ENCODE measurements at places on chromosomes 12 and 14.
A peak's percentile ranks its signal among the peaks of the same experiment; 100 is the strongest.

- no peak for DNase-seq
Observed at GRCh38 chr14:59107819-59108218, 80.6 kb upstream of the DAAM1 start.

GRCh38 chr14:42719391-42719790 is 1112.7 kb downstream of the LRFN5 start:
- no peak for DNase-seq

GRCh38 chr12:5003025-5003666 is 40.5 kb upstream of the KCNA5 start:
- DNase-seq: no peak

DNA sequence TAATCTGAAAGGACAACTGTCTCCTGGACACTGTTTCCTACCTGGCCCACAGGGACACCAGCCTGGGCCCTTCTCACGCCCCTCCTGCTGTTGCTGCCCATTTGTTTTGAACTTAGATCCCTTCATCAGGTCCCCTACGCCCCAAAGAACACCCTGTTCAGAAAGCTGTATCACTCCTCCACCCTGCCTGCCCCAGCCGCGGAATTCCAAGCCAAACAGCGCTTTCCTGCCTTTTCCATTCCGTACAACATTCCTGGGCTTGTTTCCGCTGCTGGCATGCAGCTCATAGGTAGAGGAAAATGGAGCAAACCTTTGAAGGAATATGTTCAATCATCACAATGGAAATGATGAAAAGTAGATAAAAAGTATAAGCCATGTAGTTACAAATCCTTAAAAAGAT is 12.8 kb upstream of the GSG1 start:
- DNase-seq: no peak

DNA sequence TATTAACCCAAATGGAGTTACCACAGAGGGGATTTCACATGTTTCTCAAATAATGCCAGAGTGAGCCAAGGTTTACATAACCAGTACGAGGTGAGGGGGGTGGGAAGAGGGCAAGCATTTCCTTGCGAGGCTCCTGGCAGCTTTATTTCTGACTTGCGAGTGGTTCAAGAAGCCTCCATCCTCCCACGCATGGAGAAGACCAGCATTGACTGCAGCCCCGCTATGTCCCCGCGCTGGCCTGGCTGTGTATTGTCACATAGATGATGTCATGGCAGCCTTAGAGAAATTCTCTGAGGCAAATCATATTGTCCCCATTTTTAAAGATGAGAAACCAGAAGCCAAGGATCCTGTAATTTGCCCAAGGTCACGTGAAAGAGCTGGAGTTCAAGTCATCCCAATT is 188.2 kb downstream of the CACNA1C start:
- DNase-seq: no peak

GRCh38 chr12:71166862-71167496 is 9.2 kb upstream of the TSPAN8 start:
- DNase-seq: no peak

DNA sequence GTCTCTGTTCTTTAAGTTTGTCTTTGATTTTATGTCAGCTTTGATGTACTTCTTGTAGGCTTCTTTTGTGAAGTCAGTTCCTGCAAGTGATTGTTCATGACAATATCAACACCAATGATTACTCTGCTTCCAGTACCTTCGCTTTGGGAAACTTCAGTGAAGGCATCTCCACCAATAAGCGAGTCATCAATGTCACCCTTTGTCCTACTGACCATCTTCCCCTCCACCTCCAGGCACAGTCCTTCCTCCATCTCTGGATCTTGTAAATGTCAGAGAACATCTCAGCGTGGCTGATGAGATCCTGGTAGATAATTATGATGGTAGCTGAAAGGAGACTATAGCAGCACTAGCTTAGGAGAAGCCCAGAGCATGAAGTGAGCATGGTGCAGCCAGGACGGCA is 40.4 kb upstream of the A2M start:
- no peak for DNase-seq

- DNase-seq: no peak
Observed at GRCh38 chr14:33686856-33687255, 264.0 kb downstream of the EGLN3 start.

DNA sequence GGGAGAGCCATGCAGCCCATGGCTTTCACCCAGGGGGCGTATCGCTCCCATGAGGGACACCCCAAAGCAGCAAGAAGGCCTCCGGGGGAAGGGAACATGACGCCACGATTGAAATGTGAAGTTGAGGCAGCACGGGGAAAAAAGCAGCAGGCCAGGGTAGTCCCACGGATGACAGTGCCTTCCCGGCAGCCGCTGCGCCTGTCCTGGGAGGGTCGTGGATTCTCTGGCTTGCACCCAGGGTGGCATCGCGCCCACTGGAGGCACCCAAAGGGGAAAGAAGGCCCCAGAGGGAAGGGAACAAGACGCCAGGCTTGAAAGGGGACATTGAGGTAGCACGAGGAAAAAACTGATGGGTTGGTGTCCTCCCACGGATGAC is 161.6 kb upstream of the ALG10B start:
- no peak for DNase-seq

DNA sequence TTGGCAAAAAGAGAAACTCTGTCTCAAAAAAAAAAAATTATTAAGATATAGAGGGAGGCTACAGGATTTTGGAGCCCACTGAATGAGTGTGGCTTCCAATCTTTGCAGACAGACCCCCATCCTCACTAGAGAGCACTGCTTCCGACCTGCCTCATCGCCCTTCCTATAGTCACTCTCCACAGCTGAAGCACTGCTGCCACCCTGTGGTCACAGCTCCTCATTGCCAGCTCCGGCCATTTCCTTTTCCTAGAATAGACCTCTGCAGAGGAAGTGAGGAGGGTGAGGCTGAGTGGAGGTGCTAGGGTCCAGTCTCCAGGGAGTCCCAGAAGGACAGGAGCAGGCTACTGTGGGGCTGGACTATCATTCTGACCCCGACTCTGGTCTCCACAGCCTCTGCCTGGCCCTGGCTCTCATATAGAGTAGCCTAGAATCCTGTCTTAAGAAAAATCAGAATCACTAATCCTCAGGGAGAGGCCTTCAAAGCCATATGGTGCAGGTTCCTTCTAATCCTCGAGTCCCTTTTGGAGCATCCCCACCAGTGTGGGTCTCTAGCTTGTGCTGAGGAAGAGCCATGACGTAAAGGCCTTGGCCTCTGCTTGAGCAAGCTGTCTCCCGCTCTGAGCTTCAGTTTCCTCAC is 1.4 kb upstream of the NPFF start:
- peak; percentile 65 for DNase-seq

GRCh38 chr14:31206536-31207286 is 882 bp downstream of the HECTD1 start:
- peak; percentile 36 for DNase-seq

GRCh38 chr12:11059784-11060183 is 2.3 kb downstream of the TAS2R46 start:
- DNase-seq: no peak

DNA sequence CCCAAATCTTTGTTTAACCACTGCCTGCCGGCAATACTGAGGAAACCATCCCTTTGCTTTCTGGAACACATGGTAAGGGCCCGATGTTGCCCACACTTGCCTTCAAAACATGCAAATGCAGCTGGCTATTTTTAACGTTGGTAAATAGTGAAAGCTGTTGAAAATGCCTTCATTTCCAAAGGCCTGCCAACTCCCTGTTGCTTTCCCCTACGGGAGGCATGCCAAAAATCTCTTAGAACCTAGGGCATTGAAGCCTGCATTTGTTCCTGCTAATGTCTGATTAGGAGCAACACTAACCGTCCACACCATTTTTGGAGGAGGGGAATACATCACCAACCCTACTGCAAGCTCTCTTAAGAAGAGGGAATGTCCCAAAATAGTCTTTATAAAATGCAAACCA is 152.6 kb upstream of the NOS1 start:
- no peak for DNase-seq

- no peak for DNase-seq
Observed at GRCh38 chr12:30463636-30464035, 232.0 kb downstream of the IPO8 start.

DNA sequence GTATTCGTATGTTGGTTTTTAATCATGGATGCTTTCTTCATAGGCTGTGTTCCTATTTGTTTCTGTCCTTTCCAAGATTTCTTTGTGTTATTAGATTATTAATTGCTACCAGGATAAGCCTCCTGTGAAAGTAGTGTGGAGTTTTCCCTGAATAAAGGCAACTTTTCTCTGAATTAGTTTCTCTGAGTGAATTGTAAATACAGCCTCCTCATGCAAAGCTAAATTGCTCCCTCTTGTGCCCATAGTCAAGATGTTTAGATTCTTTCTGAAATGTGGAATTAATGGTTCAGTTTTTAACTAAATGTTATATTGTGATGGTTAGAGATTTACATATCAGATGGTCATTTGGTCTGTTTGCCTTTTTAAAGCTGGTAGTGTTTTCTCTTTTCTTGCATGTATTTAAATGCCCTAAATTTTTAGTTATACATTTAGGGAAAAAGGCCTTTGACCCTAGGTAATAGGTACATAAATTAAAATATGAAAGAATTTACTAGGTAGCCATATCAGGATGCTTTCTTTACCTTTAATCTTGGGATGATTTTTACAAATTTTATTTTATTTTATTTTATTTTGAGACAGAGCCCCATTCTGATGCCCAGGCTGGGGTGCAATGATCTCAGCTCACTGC is 8.9 kb downstream of the APAF1 start:
- DNase-seq: no peak

DNA sequence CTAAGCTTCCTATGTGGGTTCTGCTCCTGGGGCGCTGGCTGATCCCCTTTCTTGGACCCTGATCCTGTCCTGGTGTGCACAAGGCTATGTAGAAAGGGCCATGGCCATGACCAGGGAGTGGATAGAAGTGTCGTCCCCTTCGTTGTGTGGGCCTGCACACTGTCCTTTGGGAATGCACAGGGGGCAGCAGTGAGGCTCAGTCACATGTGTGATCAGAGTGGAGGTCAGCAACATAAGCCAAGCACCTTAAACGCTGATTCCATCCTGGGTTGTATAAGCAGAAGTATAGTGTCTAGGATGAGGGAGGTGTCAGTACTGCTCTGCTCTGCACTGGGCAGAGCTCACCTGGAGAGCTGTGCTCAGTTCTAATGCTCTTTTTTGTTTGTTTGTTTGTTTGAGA is 48.4 kb downstream of the ESRRB start:
- no peak for DNase-seq

- no peak for DNase-seq
Observed at GRCh38 chr14:80266930-80267329, 55.6 kb upstream of the DIO2 start.

DNA sequence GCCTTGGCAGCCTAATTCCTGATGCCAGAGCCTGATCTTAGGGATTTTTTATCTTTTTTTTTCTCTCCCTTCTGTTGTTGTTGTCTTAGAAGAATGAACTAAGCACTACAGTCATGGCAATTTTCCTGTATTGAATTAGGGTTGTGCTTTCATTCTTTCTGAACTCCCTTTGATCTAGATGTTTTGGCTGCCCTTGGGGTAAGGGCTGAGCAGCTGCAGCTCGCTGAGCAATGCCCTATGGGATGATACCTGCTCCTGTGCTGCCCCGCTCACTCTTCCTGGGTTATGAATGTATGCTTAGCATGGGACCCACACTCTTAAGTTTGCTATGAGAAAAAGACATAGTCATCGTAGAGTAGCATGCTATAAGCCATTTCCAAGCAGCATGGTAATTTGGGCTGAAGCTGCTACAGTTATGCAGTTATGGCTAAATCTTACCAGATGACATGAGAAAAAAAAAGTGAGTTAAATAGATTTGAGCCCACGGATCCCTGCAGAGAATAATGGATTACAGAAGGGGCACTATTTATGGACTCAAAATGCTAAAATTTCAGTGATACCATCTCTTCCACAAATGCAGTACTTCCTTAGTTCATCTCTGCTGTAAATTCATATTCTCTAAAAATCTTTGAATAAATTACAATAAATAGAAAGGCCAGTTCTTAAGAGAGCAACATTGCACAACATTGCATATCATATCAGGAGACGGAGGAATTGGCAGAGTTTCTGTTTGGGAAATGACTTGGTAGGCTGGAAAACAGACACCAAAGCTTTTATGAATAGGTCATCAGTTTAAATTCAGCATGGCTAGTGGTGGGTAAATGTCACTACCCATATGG is 79.2 kb upstream of the PTHLH start:
- no peak for DNase-seq

- no peak for DNase-seq
Observed at GRCh38 chr12:11576104-11576503, 73.4 kb upstream of the ETV6 start.

GRCh38 chr12:58961166-58961565 is 40.9 kb upstream of the LRIG3 start:
- no peak for DNase-seq

DNA sequence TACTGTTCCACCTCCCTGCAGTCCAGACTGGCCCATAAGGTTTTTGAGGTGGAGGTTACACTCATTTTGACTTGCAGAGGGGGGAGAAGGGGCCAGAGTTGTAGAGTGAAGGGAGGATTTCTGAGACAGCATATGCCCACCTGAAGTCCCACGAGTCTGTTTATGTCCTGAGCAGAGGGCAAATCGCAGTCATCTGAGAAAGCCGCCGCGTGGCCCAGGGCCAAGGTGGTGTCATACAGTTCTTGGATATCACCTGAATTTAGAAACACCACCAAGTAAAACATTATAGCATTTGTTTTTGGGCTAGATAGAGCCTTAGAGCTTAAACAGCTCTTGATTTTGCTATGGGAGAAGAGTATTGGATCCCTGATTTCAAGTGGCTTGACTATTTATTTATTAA is 30.9 kb downstream of the TDG start:
- DNase-seq: no peak

DNA sequence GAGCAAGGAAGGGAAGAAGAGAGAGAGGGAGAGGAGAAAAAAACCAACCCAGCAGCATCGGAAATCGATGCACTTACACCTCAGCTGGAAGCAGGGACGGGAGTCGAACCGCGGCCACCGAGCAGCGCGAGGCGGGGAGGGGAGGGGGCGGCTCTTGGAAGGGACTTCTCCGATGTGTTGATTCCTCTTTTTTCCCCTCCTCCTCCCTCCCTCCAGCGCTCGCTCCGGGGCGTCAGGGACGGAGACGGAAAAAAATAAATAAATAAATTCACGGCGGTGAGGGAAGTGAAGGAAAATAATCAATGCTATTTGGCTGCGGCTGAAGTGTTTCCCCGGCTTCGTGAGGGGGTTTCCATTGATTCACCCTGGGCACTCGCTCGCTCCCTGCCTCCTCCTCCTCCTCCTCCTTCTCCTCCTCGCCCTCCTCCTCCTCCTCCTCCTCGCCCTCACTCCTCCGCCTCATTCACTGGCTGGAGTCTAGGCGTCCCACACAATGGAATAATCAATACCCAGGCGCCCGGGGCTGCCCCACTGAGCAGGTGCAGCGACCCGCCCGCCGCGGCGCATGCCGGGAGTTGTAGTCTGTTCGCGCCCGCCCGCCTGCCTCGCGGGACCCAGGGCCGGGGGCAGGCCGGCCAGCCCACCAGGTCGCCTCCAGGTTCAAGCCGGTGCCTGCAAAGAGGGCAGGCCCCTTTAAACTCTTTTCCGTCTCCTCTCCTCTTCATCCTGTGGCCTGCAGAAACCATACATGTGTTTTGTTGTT is at the start of gene ZFHX2:
Gene ZFHX2 (minus strand): TSS at position 500 of the 763 bp plus-strand sequence. CDS start 16,440 bp downstream, outside the sequence.
- peak; percentile 63 for DNase-seq

Data from T-helper 17 cell (primary cell).